ENCODE measurements at places on chromosomes 1 and 21.
A peak's percentile ranks its signal among the peaks of the same experiment; 100 is the strongest.

DNA sequence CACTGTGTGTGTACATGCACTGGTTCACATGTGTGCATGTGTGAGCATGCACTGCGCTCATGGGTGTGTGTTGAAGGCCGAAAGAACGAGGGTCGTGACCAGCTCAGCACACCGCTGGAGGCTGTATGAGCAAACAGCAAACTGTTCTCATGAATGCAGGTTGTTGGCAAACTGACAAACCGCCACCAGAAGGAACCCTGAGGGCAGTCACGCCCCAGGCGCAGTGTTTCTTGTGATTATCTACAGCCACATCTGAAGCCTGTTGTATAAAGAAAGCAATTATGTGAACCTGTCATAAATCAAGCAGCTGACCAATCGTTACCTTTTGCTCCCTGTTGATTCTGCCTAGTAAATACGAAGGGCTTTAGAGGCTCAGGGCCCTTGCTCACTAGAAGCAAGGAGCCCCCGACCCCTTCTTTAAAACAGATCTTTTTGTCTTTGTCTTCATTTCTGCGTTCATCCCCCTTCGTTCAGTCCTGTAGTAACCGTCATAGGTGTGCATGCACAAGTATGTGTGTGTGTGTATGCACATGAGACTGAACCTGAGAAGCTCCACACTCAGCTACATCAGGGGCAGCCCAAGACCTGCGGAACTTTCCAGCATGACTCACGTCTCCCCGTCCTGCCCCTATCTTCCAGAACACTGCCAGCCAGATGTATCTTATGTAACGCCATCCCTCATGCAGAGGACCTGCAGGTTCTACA is 16.8 kb upstream of the RIPK4 start:
- DNase-seq = peak; percentile 64

DNA sequence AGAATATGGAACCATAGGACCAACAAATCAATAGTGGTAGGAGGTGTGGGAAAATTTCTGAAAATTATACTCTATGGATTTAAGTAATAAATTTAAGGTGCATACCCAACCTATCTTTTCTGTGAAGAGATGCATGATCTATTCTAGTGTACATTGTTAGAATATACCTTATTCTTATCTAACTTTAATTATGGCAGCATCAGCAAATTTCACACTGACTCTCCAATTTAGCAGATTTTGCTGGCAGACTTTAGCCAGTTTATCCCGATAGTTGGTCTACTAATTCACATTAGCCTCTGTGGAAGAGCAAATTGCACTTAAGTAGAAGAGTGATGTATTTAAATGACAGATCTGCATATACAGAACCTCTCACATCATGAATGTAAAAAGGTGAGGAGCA is 400.0 kb downstream of the PLA2G4A start:
- no peak for DNase-seq

DNA sequence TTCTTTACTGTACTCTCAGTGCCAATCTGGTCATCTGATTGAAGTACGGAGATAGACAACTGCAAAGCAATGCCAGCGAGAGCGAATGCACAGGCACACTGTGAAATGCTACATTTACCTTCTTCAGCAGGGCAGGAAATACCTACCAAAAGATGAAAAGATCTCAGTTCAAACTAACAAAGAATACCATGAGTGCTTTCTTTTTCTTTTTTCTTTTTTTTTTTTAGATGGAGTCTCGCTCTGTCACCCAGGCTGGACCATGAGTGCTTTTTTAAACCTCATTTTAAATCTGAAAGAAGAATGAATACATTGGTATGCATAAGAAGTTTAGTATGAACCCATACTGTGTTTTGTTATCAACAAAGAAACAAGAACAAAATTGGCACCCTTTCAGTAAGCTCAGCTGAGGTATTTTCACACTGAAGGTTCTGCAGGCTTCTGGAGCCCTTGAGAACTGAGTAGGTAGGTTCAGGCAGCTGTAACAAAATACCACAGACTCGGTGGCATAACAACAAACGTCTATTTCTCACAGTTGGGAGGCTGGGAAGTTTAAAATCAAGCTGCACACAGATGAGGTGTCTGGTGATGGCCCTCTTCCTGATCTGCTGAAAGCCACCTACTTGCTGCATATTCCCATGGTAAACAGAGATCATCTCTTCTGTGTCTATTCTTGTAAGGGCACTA is 1.7 kb upstream of the CHI3L2 start:
- peak; percentile 57 for DNase-seq

GRCh38 chr1:106680776-106681344 is 375.6 kb upstream of the PRMT6 start:
- DNase-seq = no peak

GRCh38 chr21:43734928-43735229 is 15.9 kb downstream of the PDXK start:
- no peak for DNase-seq

DNA sequence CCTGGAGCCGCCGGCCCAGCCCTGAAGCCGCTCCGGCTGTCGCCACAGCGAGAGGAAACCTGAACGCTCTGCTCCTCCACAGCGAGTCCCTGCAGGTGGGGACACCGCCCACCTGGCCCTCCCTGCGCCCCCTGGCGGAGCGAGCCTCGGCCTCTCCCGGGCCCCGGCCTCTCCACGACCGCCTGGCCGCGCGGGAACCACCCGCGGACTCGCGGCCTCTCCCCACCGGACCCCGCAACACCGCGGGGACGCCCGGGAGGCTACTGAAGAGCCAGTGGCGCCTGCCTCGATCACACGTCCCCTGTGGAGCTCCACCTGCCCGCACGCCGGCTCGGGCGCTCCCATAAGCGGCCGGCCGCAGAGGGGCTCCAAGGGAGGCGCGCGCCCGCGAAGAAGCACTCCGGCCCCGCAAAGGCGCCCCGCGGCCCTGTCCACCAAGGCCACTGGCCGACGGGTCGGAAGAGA is 109.6 kb downstream of the KCNN3 start:
- peak; percentile 80 for DNase-seq

DNA sequence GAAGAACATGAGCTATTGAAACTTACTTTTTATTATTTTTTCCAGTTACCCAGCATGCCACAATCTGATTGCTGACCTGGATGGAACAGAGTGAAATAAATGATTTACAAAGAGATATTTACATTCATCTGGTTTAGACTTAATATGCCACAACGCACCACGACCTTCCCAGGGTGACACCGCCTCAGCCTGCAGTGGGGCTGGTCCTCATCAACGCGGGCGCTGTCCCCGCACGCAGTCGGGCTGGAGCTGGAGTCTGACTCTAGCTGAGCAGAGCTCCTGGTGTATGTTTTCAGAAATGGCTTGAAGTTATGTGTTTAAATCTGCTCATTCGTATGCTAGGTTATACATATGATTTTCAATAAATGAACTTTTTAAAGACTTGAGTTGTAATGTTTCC is 243.9 kb downstream of the SDCCAG8 start:
- DNase-seq = no peak

Measured in thyroid gland (tissue), 4 donors.